GM23338 (cell line): ENCODE measurements at places on chromosomes 7 and 10.
A peak's percentile ranks its signal among the peaks of the same experiment; 100 is the strongest.

GRCh38 chr10:122056431-122057094 is 67.6 kb downstream of the TACC2 start:
- no peak for DNase-seq

DNA sequence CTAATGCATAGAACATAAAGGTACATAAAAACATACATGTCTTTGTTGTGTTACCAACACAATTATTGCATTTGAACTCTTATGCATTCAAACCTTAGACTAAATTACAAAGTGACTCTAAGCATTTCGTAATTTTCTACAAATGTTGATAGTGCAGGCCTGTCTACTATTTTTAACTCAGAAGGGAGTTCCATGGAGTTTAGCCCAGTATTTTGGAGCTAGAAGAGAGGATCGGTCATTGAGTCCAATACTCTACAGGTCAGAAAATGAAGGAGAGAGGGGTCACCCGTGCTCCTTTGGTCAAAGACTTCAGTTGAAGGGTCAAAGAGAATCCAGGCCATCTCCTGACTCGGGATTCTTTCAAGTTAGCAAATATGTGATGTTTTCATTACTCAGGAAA is 55.3 kb upstream of the SRRM3 start:
- DNase-seq = no peak

DNA sequence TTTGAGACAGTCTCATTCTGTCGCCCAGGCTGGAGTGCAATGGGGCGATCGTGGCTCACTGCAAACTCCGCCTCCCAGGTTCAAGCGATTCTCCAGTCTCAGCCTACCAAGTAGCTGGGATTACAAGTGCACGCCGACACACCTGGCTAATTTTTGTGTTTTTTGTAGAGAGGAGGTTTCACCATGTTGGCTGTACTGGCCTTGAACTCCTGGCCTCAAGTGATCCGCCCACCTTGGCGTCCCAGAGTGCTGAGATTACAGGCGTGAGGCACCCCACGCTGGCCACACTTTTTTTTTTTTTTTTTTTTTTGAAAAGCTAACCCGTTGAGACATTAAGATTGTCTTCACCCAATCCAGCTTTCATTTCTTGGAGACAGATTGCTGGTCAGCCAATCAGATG is 2.1 kb downstream of the ZNF273 start:
- DNase-seq = no peak

DNA sequence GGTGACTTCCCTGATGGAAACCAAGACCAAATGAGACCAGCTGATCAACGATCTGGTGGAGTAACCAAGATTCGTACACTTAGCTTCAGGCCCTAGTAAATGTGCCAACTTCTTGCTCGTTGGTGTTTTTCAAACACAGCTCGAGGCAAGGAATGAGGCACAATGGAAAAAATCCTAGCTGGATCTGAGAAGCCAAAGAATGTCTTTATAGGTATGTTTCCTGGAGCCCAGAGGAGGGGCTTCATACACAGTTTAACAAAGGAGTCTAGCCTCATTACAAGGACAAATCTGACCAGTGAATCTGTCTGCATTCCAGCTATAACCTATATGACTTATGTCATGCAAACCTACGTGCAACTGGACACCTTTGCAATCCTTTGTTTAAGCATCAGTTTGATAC is 3.7 kb downstream of the COL17A1 start:
- DNase-seq = no peak

DNA sequence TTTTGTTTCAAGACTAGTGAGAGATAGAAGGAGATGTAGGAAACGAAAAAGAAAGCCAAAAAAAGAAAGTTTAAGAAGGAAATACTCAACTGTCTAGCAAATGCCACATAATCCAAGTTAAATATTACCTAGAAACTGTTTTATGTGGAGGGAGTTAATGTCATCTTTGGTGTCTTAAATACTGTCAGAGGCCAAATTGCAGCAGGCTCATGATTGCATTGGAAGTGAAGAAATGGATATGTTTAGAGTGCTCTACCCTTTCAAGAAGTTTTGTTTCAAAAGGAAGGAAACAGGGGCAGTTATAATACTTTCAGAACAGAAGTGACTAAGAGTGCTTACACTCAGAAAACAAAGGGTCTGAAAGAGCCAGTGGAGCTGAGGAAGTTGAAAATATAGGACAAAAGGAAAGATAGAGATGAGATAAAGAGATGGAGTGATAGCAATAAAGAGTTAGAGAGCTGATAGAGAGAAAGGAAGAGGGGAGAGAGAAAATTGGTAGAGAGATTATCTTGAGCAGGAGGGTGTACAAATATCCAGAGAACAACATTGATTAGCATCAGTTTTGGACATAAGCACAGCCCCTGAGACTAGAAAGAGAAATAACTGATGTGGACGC is 28.0 kb upstream of the GNAI1 start:
- DNase-seq = no peak

GRCh38 chr10:5913736-5914135 is 23.7 kb downstream of the FBH1 start:
- DNase-seq = no peak

GRCh38 chr7:105672801-105673200 is 91.5 kb upstream of the EFCAB10 start:
- no peak for DNase-seq

- DNase-seq = no peak
These were observed 44.7 kb upstream of the ZNF800 start for GRCh38 chr7:127437241-127437640.

DNA sequence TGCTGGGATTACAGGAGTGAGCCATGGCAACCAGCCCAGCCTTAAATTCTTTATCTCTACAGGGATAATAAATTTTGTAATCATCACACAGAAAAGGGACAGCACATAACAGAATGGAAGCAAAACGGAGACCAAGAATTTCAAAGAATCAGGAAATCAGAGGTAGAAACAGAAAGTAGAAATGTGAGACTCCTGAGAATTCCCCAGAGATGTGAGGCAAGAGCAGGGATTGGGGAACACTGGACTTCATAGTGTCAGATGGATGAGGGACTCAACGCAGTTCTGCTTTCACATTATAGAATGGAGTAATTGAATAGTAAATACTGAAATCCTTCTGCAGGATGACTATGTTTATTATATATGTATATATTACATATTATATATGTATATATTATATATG is 52.5 kb upstream of the MPP7 start:
- DNase-seq = no peak

DNA sequence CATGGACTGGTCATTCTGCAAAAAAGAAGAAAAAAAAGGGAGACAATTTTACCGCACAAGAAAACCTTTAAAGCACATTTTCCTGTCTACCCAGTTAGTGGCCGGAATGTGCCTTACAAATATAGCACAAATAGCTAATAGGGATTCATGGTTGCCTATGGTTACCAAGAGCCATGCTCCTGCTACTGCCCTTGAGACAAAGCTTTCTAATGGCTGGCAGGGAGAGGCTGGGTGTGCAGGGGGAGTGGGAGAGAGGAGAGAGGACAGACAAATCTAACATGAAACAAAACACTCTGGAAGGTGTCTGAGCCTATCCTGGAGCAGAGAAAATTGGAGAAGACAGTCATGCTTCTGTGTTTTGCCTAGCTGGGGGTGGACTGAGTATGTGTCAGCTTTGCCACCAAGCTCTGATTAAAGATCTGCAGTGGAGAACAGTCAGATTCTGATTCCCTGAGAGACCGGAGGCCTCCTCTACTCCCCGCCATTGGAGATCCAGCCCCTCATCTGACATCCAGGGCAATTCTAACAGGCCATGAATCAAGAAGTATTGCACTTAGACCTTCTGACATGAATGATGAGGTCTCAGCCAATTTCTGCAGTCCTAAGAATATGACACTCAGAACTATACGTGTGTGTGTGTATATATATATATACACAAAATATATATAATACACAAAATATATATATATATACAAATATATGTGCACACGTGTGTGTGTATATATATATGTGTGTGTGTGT is 80.2 kb downstream of the PRTFDC1 start:
- DNase-seq = no peak

GRCh38 chr10:114332301-114333192 is 71.8 kb downstream of the AFAP1L2 start:
- no peak for DNase-seq

DNA sequence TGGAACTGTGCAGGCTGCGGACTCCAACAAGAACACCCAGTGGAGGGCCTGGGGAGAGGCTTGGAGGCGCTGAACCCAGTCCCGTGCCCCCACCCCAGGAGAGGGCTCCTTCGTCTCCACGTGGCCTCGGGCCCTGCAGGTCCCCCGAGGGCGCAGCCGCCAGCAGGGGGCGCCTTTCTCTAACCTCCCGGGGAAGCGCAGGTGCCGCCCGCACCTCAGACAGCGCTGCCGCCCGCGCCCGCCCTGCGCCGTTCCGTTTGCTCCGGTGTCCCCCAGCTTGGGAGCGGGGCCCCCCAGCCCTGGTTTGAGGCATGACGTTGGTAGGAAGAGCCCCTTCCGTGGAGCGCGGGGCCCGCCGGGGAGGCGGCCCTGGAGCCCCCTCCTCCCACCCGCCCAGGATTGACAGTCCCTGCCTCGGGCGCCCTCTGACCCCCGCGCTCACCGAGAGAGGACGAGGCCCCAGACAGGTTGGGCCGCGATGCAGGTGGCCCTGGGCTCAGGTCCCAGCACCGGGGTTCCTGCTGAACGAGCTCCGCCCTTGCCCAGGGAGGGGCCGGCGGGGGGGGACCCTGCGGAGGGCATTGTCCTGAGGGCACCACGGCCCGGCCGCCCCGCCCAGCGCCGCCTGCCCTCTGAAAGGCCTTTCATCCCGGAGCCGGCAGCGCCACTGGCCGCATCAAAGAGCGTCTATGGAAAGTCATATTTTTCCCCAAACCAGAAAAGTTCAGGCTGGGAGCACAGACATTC is 42.8 kb downstream of the FOXL3 start:
- DNase-seq = peak; percentile 93
